M059J (cell line): ENCODE measurements at places on chromosomes 12 and 14. TPM values are rescaled to one million over a fixed set of nuclear protein-coding genes. Genes with fewer than 3 reads are reported as not detected.

REC8 gene
- 1.3 and 4.8 TPM in 2 replicates for total RNA-seq

CCDC177 gene
- total RNA-seq, result not detected in 2 replicates

DNA sequence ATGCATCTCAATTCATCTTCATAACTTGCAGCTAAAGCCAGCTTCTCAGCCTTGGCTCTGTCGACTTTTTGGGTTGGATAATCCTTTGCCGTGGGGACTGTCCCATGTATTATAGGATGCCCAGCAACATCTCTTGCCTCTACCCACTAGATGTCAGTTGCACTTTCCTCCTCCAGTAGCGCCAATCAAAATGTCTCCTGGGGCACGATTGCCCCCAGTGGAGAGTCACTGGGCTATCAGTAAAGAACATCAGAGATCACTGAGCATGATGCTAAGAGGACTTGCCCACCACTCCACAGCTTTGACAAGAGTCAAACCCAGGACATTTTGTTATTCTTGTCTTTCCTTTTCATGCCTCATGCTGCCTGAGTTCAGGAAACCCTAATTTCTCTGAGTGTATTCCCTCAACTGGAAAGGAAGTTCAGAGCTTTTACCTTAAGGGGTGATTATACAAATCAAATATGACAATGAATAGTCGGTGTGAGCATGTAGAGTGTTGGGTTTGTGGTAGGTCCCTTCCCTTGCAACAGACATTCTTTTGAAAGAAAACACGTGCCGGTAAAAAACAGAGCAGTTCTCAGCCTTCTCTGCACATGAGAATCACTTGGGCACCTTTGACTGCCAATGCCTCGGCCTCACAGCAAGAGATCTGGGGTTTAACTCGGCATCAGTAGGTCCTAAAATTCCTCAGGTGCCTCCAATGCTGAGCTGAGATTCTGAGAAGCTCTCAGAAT is 980.6 kb downstream of the VRK1 start:
- DNase-seq, result no peak

KRT85 gene
- total RNA-seq, result not detected in 2 replicates

ASIC1 gene
- total RNA-seq, result 0.69 and 4.2 TPM in 2 replicates

CCDC38 gene
- total RNA-seq, result not detected in 2 replicates

- DNase-seq, result no peak
Measured at GRCh38 chr12:55289999-55290398, 6.4 kb downstream of the OR6C6 start.

BEGAIN gene
- 7.2 and 17.1 TPM in 2 replicates for total RNA-seq

DNA sequence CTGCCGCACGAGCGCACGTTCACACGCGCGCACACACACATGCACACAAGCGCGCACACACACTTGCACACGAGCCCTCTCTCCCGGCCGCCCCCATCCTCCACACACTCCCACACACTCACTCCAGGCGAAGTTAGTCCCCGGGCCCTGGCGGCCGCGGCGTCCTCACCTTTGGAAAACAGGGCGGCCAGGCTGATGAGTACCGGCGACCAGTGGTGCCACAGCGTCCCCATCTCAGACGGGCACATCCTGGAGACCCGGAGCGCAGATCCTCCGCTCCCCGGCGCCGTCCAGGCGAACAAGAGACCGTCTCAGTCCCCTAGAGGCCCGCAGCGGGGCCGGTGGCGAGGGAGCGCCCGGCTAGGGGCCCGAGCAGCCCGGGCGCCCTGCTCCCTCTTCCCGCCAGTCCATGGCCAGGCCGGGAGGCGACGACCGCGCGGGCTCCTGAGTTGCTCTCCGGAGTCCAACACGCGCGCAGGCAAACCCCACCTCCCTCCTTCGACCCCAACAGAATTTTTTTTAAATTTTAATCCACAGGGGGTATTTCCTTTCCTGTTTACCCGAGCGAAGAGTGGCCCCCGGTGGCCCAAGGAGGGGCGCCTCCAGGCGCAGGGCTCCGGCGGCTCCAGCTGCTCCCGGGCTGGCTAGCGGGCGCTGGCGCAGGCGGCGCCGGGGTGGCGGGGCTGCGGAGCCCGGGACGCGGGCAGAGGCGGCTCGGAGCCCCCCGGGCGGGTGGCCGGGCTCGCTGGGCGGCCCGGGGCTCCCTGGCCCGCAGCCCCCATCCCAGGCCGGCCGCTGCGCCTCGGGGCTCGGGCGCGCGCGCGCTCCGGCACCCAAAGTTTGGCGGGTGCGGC is 506 bp downstream of the TMEM132D start:
- no peak for DNase-seq

ZNF10 gene
- total RNA-seq, result 3.7 and 8.7 TPM in 2 replicates

DNA sequence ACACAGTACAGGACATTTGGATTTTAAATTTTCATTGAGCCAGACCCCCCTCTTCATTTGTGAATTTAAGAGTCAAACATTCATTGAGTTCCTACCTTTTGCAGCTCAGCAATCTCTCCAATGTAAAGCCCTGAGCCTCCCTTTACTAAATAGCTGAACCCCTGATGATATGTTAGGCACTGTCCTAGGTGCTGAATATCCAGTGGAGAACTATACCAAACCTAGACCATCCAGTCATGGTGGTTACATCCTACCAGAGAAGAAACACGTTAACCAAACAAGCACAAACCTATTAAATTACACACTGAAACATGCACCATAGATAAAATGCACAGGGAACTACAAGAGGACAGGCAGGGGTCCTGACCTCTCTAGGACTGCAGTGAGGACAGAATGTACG is 1585.3 kb upstream of the TMEM132C start:
- peak; percentile 4 for DNase-seq
